ENCODE measurements at places on chromosomes 7 and 10. TPM values are rescaled to one million over a fixed set of nuclear protein-coding genes. Genes with fewer than 3 reads are reported as not detected.

The INA gene
- 20.3 TPM for total RNA-seq

The ZNF853 gene
- 8.0 TPM for total RNA-seq

GRCh38 chr7:150481186-150481920, 30.9 kb downstream of the GIMAP8 start:
- no peak for DNase-seq

- DNase-seq, result no peak
Measured at GRCh38 chr7:105493923-105494315, 28.2 kb downstream of the PUS7 start.

DNA sequence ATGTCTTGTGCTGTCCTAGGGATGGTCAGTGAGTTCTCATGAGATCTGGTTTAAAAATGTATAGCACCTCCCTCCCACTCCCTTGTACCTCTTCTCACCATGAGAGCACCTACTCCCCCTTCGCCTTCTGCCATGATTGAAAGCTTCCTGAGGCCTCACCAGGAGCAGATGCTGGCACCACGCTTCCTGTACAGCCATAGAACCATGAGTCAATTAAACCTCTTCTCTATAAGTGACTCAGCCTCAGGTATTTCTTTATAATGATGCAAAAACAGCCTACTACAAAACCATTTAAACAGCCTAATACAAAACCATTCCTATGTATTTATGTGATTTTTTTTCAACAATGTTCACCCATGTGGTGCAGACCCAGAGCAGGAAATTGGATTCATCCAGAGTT, 32.0 kb downstream of the KDM7A start:
- no peak for DNase-seq

All from WTC11 (cell line).